B cell (primary cell): ENCODE measurements at places on chromosomes 13 and 19.
A peak's percentile ranks its signal among the peaks of the same experiment; 100 is the strongest.

GRCh38 chr19:12749938-12750521 is 1.6 kb upstream of the BEST2 start:
- peaks cover 7% of the 10 kb centered on the region for H3K4me1 ChIP-seq
- H3K27me3 ChIP-seq: peaks cover 14% of the 10 kb centered on the region
- no peak for DNase-seq
- peaks cover 21% of the 10 kb centered on the region for H3K36me3 ChIP-seq
- no peak overlapping the region for H3K27ac ChIP-seq

DNA sequence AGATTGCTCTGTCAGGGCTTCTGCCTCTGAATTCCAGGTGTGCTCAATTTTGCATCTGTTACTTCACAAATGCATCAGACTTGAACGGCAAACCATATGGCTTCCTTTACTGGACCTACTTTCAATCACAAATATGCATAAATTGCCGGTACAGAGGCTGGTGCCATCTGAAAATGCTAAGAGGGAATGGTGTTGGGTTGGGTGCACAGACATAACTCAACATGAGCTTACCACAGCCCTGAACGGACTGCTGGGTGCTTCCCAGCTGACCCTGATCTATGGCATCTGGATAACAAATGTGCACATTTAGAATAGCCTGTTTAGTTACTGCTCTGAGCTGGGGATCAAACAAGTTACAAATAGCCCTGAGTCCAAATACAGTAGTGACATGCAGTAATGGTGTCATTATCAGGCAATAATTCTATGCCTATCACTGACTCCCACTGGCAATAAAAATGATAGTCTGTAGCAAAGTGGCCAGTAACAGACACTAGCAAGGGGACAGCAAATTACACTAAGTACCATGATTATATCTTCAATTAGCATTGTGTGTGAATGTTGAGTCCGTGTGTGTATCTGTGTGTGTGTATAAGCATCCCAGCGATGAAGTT is 927.3 kb downstream of the DIAPH3 start:
- no peak overlapping the region for H3K4me3 ChIP-seq
- H3K4me1 ChIP-seq: no peaks in the 10 kb centered on the region
- no peak overlapping the region for H3K27ac ChIP-seq
- no peaks in the 10 kb centered on the region for H3K36me3 ChIP-seq

- no peaks in the 10 kb centered on the region for H3K4me1 ChIP-seq
- no peak overlapping the region for H3K4me3 ChIP-seq
- no peaks in the 10 kb centered on the region for H3K27me3 ChIP-seq
- no peak overlapping the region for H3K27ac ChIP-seq
- DNase-seq: no peak
- H3K36me3 ChIP-seq: no peaks in the 10 kb centered on the region
These were observed 92.5 kb downstream of the PTPRS start for GRCh38 chr19:5247957-5248705.

- no peaks in the 10 kb centered on the region for H3K4me1 ChIP-seq
- no peak overlapping the region for H3K4me3 ChIP-seq
- H3K36me3 ChIP-seq: no peaks in the 10 kb centered on the region
- no peak for DNase-seq
These were observed 422.9 kb downstream of the KCTD12 start for GRCh38 chr13:76463314-76463713.

DNA sequence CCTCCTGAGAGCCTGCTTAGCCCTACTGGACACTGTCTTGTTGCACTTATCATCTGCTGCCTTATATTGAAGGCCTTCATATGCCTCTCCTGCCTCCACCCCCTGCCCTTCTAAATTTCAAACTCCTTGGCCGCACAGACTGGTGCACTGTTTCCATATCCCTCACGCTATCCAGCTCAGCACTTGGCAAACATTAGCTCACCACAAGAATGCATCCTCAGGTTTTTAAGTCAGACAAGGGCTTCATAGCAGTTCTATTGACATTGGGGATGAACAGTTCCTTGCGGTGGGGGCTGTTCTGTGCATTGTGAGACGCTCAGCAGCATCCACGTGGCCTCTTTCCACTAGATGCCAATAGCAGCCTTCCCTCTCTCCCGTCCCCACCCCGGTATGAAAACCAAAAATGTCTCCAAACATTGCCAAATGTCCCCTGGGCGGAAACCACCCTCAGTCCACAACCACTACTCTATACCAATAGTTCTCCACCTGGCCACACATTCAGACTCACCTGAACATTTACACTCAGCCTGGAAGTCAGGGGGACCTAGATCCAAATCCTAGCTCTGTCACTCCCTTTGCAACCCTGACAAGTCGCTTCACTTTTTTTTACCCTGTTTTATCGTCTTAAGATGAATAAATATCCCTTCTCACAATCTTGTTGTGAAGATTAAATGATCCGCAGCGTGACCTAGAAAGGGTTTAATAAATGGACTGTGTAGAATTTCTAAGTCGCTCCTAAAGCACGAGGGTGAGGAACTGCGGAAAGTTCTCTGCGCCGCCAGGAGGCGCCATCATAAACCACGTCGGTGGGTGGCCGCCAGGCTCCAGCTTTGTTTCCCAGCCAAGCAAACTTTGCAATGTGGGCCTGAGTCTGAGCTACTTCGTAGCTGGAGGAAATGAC is 3.6 kb upstream of the CEACAM3 start:
- H3K4me1 ChIP-seq: peaks cover 2% of the 10 kb centered on the region
- peaks cover 5% of the 10 kb centered on the region for H3K27me3 ChIP-seq
- no peak overlapping the region for H3K4me3 ChIP-seq
- peak; percentile 71 for DNase-seq
- H3K36me3 ChIP-seq: no peaks in the 10 kb centered on the region

DNA sequence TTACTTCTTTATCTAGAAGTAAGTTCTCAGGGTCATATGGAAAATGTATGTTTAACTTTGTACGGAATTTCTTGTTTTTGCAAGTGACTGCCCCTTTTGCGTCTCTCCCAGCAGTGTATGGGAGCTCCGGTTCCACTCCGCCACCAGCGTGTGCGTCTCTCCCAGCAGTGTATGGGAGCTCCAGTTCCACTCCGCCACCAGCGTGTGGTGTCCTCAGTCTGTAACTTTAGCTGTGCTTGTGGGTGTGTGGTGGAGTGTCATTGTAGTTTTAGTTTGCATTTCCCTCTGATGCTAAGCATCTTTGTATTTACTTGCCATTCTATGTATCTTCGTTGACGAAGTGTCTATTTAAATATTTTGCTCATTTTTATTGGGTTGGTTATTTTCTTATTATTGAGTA is 2.4 kb downstream of the CUL4A start:
- H3K36me3 ChIP-seq: no peaks in the 10 kb centered on the region
- DNase-seq: no peak
- H3K27ac ChIP-seq: no peak overlapping the region
- no peak overlapping the region for H3K4me3 ChIP-seq

DNA sequence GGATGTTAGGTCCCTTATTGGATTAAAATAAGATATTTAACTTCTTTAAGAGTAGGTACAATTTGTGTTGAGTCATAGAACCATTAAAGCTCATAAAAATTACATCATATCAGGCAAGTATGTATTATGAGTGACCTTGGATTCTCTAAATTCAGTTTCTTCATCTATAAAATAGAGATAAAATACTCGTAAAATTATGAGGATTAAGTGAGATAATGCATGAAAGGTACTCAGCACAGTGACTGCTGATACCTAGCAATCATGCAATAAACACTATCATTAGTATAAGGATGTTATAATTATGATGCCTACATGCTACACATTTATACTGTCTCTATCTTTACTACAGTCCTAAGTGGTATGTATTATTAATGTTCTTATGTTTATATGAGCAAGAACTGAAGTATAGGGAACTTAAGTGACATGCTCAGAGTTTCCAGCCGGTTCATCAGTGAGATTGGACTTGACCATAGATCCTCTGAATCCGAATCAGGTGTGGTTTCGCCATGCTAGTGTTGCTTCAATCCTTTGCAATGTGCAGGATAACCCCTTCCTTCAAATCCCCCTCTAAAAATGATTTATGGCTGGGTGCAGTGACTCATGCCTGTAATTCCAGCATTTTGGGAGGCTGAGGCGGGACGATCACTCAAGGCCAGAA is 22.9 kb upstream of the FRY start:
- no peaks in the 10 kb centered on the region for H3K27me3 ChIP-seq
- DNase-seq: no peak
- H3K4me3 ChIP-seq: no peak overlapping the region
- no peaks in the 10 kb centered on the region for H3K4me1 ChIP-seq
- H3K36me3 ChIP-seq: no peaks in the 10 kb centered on the region
- no peak overlapping the region for H3K27ac ChIP-seq

GRCh38 chr19:51090471-51090870 is 7.8 kb upstream of the KLK14 start:
- H3K4me1 ChIP-seq: no peaks in the 10 kb centered on the region
- H3K36me3 ChIP-seq: no peaks in the 10 kb centered on the region
- H3K27me3 ChIP-seq: no peaks in the 10 kb centered on the region
- no peak overlapping the region for H3K4me3 ChIP-seq
- no peak overlapping the region for H3K27ac ChIP-seq
- DNase-seq: no peak

GRCh38 chr13:85503797-85504196 is 295.4 kb downstream of the SLITRK6 start:
- H3K27ac ChIP-seq: no peak overlapping the region
- no peak overlapping the region for H3K4me3 ChIP-seq
- no peaks in the 10 kb centered on the region for H3K27me3 ChIP-seq
- H3K4me1 ChIP-seq: no peaks in the 10 kb centered on the region
- DNase-seq: no peak

DNA sequence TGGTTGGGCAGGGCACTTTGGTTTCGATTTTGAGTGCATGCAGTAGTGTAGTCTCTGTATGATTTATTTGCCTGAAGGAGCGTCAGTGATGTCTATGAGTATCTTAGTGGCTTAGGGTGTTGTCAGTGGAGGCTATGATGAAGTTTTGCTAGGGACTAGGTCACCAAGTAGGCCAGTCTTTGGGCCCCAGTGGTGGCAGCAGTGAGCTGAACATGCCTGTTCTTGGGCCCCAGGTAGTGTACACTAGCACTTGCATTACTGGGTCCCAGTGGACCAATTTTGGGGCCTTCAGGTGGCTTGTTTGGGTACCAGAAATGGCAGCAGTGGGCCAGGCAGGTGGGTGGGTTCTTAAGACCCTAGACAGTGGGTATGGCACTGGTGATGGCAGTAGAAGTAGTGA is 598.7 kb upstream of the SPRY2 start:
- DNase-seq: no peak
- H3K27ac ChIP-seq: no peak overlapping the region
- no peaks in the 10 kb centered on the region for H3K27me3 ChIP-seq
- H3K36me3 ChIP-seq: no peaks in the 10 kb centered on the region
- no peaks in the 10 kb centered on the region for H3K4me1 ChIP-seq
